AML-193 (cell line): ENCODE measurements at places on chromosomes 12 and 14.

GRCh38 chr12:27575090-27575761 lies 51.2 kb downstream of the PPFIBP1 start:
- no peak for DNase-seq

- no peak for DNase-seq
Measured at GRCh38 chr14:96568621-96569020, 66.4 kb downstream of the PAPOLA start.

GRCh38 chr14:81728447-81728846 lies 194.8 kb upstream of the SEL1L start:
- no peak for DNase-seq

GRCh38 chr12:103785243-103786031 lies 55.6 kb downstream of the NT5DC3 start:
- no peak for DNase-seq

DNA sequence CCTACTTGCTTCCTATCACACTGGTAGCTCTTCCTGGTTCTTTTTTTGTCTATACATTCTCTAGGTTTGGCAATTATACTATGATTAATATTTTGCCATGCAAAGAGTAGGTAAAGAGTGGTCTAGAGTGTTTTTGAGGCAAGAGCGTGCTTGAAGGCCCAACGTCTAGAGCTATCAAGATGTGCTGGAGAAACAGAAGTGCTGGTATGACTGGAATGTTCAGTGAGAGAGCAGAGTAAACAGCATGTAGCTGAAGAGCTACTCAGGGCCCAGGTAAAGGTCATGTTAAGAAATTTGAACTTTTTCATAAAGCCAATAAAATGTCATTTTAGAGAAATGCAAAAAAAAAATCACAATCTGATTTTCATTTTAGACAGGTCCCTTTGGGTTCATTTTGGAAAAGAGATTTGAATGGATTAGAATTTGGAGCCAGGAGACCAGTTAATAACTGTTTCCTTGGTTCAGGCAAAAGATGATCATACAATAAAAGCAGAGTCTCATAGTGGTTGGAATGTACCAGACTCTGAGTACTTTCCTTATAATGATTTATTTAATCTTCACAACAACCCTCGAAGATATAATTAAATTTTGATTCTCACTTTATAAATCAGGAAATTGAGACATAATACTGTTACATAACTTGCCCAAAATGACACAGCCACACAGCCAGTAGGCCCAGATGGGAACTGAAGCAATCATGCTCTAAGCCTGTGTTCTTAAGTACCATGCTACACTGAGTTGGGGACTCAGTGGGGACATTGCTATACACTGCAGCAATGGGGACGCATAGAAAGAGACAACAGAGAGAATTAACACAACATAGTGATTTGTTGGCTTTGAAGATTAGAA lies 350.1 kb downstream of the NELL2 start:
- no peak for DNase-seq

DNA sequence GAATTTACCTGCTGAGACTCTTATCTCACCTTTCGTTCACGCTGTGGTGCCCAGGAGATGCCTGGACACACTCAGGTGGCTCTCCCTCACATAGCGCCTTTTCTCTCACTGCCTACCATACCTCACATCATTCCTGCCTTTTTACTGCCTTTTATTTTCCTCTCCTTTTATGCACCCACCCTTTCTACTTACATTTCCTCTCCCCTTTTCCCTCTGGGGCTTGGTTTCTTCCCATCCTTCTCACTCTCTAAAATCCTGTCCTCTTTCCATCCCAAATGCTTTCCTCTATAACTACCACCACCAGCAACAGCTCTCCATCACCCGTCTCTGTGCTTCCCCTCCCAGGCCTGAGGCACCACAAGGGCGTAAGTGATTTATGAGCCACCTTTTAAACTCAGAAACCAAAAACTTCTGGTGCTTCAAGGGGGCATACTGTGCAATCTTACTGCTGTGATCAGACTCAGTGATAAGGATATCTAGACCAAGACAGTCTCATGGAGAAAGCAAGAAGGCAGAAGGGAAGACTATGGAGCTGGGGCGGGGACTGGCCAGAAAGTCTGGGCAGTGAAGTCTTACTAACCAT lies 32.7 kb upstream of the SMUG1 start:
- DNase-seq = no peak

DNA sequence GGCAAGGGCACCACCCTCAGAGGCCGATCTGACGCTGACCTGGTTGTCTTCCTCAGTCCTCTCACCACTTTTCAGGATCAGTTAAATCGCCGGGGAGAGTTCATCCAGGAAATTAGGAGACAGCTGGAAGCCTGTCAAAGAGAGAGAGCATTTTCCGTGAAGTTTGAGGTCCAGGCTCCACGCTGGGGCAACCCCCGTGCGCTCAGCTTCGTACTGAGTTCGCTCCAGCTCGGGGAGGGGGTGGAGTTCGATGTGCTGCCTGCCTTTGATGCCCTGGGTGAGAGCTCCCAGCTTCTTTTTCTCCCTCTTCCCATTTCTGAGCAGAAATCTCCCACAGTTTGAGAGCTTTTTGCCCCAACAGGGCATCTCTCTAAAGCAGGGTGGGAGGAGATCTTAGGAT lies 1.8 kb downstream of the OAS1 start:
- no peak for DNase-seq

DNA sequence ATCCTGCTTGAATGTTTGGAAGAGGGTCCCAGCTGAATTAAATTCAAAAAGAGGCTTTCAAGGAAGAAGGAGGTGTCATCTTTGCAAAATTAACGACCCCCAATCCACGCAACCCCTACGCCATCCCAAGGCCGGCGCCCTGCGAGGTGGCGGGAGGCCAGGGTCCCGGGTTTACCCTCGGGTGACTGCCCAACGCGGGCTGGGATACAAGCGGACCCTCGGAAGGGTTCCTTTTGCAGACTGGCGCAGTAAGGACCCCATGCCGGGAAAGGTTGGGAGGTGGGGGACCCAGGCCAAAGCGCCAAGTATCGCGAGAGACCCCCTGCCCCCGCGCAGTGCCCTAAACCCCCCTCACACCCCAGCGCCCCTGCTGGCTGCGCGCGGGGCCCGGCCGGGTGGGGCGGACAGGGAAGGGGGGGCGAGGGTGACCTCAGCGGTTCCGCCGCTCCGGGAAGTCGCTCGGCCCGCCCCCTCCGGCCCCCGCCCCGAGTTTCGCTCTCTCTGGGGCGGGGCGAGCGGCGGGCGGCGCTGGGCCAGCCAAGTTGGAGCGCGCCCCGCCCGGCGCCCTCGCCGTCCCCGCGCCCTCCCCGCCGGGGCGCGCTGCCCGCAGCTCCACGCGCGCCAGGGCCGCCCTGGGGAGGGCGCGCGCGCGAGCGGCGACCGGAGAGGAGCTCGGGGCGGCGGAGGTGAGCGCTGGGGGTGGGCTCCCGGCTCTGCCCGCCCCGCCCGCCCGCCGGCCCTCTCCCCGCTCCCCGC lies 708 bp upstream of the ZBTB42 start:
- DNase-seq = peak; percentile 42

- peak; percentile 58 for DNase-seq
Measured at GRCh38 chr12:66269757-66270383, 32.4 kb upstream of the HELB start.

DNA sequence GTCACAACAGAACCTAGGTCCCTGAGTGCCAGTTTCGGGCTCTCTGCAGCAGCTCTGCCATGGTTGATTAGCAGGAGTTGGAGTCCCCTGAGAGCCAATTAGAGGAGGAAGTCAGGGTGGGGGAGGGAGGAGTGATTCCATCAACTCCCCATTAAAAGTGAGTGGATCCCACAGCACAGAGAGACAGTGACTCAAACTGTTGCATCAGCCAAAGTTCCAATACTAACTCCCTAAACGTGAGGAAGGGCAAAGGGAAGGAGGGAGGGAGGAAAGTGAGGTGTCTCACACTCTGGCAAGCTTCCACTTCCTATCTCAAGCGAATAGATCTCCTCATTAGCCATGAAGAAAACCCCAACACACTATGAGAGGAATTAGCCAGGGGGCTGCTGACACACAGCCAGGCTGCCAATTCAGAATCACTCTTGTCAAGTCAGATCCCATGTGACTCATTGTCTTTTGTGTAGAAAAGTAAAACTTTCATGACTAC lies 23.6 kb downstream of the OR11H4 start:
- DNase-seq = no peak

DNA sequence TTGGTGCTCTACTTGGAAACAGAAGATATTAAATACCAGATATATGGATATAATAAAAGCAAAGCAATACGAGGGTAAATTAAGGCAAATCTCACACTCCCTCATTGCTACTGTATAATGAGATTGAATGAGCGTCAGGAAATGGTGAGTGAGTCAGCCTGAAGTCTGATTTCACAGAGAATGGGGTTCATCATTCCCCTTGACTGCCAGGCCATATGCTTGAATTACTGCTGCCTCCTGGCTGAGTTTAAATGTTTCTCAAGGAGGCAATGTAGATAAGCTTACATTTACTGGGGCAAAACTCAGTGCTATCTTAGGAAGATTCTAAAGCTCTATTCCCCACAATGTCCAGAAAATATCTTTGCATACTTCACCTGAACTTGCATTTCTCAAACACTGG lies 380.2 kb downstream of the TMEM132D start:
- no peak for DNase-seq

DNA sequence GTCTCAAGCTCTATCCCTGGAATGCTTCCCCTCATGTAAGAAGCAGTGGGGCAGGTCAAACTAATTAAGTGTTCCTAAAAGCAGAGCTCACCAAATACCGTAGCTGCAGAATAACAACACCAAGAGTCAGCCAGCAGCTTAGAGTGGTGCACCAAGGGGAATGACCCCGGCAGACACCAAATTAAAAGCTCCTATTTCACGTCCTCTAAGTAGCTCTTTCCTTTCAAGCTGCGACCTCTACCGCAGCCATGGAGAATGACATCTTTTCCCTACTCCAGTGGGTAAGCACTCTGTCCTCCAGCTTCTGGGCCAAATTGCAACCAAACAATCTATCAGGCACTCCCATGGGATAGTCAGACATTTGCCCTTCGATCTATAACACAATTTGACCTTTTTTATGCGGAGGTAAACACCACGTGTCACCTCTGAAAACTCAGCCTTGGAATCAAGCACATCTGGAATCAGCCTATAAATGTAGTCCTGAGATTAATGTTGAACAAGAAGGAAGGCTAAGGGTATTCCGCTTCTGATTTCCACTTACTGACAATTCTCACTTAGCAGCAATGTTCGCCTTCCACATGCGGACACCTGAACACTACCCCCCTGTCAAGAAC lies 67.6 kb upstream of the CDKN3 start:
- DNase-seq = peak; percentile 9

DNA sequence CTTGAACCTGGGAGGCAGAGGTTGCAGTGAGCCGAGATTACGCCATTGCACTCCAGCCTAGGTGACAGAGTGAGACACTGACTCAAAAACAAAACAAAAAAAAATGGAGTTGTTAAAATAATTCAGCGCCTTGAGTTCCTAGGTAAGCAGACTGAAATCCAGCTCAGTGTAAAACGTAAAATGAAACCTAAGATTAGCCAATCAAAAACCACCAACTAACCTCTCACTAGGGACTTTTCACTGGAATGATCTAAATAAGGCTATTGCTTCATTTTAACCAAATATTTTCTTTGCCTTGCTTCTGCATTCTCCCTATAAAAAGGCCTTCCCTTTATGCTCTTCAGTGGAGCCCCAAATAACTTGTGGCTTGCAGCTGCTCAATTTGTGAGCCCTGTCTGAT lies 91.6 kb upstream of the HIF1A start:
- no peak for DNase-seq

GRCh38 chr14:63155511-63156185 lies 48.6 kb upstream of the RHOJ start:
- DNase-seq = no peak

GRCh38 chr12:14111230-14111865 lies 129.9 kb upstream of the GRIN2B start:
- DNase-seq = no peak

DNA sequence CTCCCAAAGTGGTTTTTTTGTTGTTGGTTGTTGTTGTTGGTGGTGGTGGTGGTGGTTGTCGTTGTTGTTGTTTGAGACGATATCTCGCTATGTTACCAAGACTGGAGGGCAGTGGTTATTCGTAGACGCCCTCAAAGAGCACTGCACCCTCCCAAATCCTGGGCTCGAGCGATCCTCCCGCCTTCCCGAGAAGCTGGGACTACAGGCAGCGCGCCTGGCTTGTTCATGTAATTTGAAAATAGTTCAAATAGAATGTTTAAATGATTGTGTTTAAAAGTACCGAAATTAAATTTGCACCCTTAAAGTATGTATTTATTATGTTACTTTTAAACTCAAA lies 439 bp upstream of the ANAPC5 start:
- DNase-seq = no peak

- no peak for DNase-seq
Measured at GRCh38 chr12:73341559-73342247, 1069.5 kb downstream of the TRHDE start.

GRCh38 chr12:65319688-65320200 lies 41.3 kb downstream of the MSRB3 start:
- DNase-seq = no peak

DNA sequence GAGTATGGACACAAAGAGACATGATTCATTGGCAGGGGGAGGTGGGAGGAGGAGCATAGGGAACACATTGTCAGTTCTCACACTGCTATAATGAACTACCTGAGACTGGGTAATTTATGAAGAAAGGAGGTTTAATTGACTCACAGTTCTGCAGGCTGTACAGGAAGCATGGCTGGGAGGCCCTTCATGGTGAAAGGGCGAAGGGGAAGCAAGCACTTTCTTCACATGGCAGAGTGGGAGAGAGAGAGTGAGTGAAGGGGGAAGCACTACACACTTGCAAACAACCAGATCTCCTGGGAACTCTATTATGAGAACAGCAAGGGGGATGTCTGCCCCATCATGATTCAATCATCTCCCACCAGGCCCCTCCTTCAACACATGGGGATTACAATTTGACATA lies 391.8 kb downstream of the BMP4 start:
- DNase-seq = no peak

GRCh38 chr14:61659582-61659981 lies 35.7 kb upstream of the HIF1A start:
- DNase-seq = no peak

DNA sequence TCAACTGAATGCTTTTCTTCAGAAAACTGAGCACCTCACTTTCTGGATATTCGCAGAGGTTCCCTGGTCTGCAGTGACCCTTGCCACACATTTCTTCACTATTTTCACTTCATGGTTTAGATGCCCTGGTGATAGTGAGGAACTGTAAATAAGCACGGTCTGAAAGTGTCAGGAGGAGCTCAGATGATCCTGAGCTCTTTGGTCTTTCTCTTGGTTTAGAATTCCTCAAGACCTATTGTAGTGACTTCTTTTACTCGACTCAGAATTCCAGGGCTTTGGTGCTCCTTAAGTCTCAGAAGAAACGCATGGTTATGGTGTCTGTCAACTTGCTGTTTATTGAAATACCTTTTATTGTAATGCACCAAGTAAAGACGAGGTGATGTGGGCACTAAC lies 84.0 kb downstream of the SAMD4A start:
- no peak for DNase-seq
